ENCODE measurements at places on chromosomes 12 and 14. TPM values are rescaled to one million over a fixed set of nuclear protein-coding genes. Genes with fewer than 3 reads are reported as not detected.

- no peak for DNase-seq
Measured at GRCh38 chr12:117035287-117035686, 63.9 kb downstream of the TESC start.

GRCh38 chr12:56785874-56786273, 22.8 kb downstream of the HSD17B6 start:
- no peak for DNase-seq

The ARHGAP9 gene
- 18.9 TPM for total RNA-seq

The TBX3 gene
- total RNA-seq = 7.6 TPM

DNA sequence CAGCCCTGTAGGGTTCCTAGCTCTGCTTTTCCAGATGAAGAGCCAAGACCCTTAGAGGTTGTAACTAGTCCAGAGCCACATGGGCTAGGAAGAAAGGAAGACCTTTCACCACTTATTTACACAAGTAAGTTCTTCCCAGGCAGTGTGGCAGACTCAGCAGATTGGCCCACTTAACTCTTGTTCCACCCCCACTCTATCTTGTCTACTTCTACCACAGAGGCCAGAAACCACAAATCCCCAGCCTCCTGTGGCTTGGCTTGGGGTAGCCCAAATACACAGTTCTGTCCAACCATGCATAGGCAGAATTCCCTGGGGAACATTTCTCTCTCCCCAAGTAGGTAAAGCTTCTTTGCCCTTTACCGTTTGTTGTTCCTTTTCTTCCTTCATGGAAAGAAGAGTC, 383.5 kb downstream of the RGS6 start:
- no peak for DNase-seq

- DNase-seq = no peak
Measured at GRCh38 chr14:59585891-59586554, 9.4 kb upstream of the CCDC175 start.

DNA sequence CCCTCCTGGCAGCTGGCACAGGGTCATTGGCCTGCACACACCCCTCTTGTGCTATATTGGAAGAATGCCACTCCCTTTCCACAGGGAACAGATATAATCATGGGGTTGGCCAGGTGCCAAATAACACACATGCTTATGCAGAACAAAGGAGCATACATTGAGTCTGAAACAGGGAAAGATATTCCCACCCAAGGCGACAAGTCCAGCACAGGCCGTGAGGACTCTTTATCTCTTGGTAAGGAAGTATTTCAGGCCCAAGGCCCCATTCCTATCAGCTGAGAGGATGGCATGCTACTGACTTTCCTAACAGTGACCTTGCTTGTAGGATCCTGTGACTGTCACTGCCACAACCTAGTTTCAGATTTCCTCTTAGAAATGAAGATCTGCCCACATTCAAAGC, 59.0 kb upstream of the STXBP6 start:
- DNase-seq = peak; percentile 44

The PRKD1 gene
- total RNA-seq = 14.8 TPM

GRCh38 chr12:99235381-99235780, 412.2 kb upstream of the GARIN6 start:
- DNase-seq = no peak

GRCh38 chr12:112574896-112575558, 156.3 kb downstream of the PTPN11 start:
- no peak for DNase-seq

The MOK gene
- 18.5 TPM for total RNA-seq

DNA sequence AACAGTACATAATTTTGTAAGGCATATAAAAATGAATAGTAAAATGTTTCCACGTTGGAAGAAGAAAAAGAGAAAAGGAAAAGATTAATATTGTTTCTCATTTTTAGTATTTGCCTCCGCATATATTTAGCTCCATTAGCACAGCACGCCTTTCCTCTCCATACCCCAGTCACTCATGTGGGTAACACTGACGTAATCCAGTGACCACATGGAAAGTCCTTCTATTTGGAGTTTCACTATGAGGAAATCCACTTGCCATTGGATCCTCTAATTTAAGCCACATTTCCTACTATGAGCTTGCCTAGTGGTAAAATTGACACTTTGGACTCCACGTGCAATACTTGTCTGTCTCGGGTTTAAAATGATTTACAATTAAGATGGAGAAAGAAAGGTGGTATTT, 5.7 kb upstream of the SLCO1A2 start:
- DNase-seq = no peak

Data from body of pancreas (tissue), 4 donors.